ENCODE measurements at places on chromosomes 2 and 18.
A peak's percentile ranks its signal among the peaks of the same experiment; 100 is the strongest.

- no peak for DNase-seq
Observed at GRCh38 chr2:167192833-167193232, 304.6 kb downstream of the XIRP2 start.

DNA sequence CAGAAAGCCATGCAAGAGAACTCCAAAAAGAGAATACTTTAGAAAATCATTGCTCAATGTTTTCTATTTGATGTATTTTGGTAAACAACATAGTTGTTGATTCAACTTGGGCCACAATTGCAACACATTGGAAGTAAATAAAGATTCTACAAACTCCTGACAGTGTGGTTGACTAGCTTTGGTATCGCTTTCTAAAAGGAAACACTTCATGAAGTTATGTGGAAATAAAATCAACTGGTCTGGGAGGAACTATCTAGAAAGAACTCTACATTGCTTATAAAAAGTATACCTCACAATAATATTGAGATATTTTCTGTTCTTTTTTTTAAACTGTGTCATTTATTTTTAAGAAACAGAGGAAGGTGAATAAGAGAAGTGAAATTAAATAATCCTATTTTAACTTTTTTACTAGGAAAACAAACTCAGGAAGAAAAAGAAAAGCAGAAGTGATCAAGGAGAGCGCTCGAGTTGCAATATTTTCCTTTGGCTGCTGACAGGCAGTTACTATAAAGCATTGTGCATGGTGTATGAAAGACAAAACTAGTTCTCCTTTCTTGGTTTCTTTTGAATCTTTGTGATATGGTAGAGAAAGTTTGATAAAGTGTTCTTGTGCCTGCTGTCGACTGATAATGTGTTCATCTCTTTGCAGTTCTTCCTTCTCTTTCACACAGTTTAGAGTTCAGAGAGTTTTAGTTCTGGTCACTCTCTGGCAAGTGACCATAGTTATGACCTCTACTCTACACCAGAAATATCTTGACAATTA, 3.0 kb downstream of the DHRS9 start:
- no peak for DNase-seq

GRCh38 chr2:121099329-121100290, 185.4 kb downstream of the TFCP2L1 start:
- DNase-seq = no peak

DNA sequence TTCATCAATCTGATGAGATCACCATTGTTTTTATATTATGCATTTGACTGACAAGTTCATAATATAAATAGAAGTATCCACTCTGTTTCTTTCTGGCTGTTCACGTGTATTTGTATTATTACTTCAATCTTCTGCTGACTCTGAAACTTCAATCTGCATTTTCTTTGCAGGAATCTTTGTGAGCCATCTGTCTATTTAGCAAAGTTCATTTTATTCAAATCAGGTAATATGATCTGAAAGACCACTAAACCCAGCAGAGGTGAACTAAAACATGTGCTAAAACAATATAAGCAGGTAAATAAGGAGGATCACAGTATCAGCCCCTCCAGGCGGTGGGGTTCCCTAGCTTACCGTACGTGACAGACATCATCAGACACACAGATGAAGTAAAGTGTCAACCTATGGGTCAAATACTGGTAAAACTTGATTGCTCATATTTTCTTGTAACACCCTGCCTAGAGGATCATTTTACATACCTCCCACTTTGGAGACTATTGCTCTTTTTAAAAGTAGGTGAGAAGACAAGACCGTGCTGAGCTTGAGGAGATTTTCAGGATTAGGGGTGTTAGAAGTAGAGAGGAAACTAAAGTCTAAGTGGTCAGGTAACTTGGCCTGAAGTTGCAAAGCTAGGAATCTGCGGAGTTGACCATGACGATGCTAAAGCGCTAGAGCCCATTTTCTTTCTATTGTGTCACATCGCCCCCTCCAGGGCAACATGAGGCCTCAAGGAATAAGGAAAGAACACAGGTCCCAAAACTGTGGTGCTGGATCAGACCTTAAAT, 9.0 kb downstream of the DTNB start:
- DNase-seq = peak; percentile 56

DNA sequence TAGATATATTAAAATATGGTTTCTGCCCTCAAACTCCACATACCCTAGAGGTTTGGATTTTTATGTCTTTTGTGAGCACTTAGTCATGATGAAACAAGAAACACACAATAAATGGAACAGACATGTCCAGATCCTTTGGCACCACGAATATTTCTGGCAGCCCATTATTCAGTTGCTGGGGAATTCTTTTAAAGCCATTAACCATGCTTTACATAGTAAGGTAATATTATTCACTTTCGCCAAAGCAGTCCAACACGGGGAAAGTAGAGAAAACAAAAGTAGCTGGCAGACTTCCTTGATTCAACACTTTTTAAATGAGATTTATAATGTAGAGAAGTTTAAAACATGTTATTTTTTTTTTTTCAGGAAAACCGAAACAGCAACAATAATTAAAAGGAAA, 235.4 kb downstream of the PIEZO2 start:
- no peak for DNase-seq

DNA sequence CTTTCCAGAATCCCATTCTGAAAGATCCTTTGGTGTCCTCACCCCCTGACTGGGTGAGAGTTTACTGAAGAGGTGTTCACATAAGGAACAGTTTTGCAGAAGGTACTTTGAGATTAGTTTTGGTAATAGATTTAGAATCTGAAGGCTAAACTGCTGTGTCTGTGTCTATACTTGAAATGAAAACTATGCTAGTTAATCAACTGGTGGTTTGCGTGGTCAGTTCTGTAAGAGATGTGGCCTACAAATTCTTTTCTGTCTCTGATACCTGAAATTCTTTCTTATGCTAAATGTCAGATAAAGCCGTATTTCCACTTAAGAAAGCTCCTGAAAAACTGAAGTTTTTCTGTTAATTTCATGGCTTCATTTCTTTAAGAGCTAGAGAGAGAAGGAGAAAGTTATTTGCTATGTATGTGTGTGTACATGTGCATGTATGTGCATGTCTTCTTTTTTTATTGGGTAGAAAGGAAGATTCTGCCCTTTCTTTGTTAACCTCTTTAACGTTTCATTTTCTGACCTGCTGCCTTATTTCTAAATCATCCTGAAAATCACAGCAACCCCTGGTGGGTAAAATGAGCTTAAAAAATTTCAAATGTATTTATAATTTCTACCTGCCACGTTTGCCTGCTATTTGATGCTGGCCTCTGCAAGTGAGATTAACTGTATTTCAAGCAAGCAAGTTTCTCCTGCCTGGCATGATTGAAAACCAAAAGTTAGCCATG, 552.0 kb upstream of the NRP2 start:
- DNase-seq = no peak

- no peak for DNase-seq
Observed at GRCh38 chr2:65812887-65813286, 380.5 kb upstream of the SPRED2 start.

DNA sequence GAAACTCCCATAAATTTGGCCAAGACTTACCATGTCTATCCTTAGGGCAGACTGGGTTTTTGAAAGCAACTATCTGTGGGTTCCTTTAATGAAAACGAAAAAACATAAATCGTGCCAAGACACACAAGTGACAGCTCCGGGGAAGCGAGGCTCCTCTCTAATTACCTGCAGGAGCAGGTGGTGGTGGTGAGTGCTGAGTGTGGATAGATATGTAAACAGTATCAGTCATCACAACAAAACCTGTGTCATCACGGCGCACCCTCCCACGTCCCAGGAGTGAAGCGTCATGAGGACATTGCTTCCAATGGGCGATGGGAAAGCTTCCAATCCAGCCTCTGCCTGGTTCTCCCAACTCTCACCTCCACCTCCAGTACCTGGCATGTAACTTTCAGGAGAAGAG, 31.3 kb downstream of the ACKR3 start:
- DNase-seq = no peak

- no peak for DNase-seq
Observed at GRCh38 chr2:69456950-69457445, 19.8 kb upstream of the NFU1 start.

GRCh38 chr2:200943527-200944105, 19.8 kb downstream of the ORC2 start:
- no peak for DNase-seq

DNA sequence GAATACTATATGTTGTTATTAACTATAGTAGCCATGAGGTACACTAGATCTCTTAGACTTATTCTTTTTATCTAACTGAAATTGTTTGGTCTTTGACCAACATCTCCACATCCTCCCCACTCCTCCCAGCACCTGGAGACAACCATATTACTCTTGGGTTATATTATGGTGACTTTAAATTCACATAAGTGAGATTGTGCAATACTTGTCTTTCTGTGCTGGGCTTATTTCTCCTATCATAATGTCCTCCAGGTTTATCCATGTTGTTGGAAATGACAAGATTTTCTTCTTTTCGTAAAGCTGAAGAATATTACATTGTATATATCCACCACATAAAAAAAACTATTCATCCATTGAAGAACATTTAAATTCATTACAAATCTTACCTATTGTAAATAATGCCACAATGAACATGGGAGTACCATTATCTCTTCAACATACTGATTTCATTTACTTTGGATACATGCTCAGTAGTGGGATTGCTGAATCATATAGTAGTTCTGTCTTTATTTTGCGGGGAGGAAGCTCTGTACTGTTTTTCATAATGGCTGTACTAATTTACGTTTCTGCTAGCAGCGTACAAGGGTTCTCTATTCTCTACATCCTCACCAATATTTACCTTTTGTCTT, 159.2 kb upstream of the SCN7A start:
- no peak for DNase-seq

DNA sequence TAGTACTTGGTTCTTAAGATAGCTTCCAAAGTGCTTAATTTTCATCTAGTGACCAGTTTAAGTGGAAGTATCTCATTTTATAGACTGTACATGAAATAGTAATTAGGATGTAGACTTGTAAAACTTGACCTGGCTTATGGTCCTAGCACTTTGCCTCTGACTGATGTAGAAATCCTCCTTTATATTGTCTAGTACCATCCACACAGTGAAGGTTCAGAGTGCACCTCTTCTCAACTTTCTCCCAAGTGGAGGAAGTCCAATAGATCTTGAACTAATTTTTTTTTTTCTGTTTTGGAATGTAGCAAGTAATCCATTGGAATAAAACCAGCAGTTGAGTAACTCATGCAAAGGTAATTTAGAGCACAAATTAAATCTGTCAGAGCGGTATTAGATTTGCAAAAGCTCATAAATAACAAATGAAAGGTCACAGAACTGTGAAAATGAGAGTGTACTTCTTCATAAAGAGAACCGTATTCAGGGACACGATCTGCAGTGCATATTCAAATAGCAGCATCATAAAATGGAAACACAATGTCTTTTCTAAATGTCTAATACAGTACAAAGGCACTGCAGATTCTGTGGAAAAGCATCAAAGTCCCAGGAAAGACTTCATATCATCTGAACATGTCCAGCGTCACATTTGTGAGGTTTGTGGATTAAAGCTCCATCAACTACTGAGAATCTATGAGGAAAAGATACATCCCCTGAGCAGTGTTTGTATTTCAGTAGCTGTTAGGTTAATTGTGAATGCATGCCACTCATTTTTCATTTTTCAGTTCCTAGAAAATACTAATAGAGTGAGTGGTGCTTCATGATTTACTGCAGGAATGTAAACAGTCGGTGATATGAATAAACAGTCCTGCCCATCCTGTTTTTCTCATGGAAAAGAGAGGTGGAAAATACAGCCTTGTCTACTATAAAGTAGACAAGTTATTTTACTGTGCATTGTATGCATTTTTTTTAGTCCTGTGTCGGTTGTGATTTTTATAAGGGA, 100.7 kb downstream of the LYPD6 start:
- DNase-seq = no peak

GRCh38 chr18:40738321-40738880, 1216.6 kb upstream of the PIK3C3 start:
- DNase-seq = no peak

GRCh38 chr2:24315669-24316068, 44.7 kb downstream of the ITSN2 start:
- DNase-seq = peak; percentile 34

- DNase-seq = peak; percentile 90
Observed at GRCh38 chr18:63161761-63162195, 157.8 kb downstream of the BCL2 start.

- DNase-seq = no peak
Observed at GRCh38 chr2:109318150-109318948, 189.3 kb downstream of the SH3RF3 start.

DNA sequence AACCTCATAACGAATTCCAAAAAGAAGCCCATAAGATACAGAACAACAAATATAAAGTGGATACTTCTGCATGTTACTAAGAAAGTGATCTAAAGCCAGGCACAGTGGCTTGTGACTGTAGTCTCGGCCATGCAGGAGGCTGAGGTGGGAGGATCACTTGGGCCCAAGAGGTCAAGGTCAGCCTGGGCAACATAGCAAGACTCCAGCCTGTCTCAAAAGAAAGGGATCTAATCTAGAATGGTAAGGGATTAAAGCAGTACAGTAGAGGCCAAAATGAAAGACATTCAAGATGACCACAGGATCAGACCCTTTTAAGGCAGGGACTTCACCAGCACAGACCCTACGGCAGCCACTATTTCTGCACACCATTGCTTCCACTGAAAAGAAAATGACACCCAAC, 3.8 kb downstream of the COBLL1 start:
- DNase-seq = no peak

DNA sequence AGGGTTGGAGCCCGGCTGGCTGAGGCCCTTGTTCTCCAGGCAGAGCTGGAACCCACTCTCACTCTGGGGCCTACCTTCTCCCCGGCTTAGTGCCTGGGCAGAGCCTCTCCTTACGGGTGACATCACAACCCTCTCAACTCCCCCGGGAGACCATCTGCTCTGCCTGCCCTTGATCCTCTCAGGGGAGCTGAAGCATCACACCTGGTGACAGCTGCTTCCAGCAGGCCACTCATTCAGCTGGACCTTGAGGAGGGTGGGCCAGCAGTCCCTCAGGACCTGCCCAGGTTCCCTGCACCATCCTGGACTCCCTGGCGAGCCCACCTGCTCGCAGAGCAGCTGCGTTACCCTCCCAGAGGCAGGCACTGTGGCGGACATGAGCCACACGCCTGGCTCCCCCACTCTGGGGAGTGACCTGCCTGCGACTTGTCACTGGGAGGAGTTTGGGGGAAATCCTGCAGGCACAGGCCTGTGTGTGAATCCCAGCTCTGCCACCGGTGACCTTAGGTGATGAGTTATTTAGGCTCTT, 13.1 kb downstream of the HS6ST1 start:
- no peak for DNase-seq

DNA sequence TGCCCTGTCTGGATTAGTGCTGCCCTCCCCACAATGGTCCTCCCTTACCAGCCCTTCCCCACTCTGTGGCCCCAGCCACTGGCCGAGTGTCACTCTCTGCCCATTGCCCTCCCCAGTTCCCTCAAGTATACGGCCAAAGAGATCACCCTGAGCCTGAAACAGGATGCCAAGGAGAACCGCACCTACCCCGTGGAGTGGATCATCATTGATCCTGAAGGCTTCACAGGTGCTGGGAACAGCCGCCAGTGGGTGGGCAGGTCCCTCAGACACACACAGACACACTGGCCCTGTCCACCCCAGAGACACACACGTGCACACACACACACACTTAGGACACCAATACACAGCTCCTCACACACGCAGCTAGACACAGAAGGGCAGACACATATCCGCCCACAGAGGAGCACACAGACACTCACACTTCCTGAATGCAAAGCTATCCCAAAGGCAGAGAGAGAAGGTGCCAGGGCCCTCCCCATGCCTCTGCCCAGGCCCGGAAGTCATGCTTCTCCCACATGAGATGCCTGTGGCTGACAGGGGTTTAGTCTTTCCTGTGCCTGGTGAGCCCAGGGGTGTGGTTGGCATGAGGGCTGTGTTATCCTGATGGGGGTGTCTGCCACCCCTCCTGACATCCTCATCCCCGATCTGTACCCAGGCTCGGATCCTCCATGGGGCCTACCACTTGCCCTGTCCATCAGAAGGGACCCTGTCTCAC, 2.9 kb downstream of the CHRND start:
- DNase-seq = no peak
